ENCODE measurements at places on chromosomes 16 and 17.

GRCh38 chr17:41026715-41027471, at the start of gene KRTAP1-5:
TSS of gene KRTAP1-5 (minus strand) at chr17:41027208. CDS start at chr17:41027155, 53 bp downstream.
- DNase-seq: no peak

DNA sequence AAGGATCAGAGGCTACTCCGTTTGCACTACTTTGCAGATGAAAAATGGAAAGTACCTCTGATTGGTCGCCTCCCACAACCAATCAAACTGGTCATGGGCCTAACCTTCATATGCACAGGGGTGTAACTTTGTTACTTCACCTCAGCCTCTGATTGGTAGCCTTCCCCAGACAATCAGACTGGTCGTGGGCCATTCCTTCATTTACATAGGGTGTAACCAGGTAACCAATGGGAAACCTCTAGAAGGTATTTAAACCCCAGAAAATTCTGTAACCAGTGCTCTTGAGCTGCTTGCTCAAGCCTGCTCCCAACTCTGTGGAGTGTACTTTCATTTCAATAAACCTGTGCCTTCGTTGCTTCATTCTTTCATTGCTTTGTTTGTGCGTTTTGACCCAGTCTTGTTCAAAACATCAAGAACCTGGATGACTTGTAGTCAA, 39.2 kb upstream of the USP22 start:
- no peak for DNase-seq

- no peak for DNase-seq
Observed at GRCh38 chr16:11649276-11649675, 19.0 kb upstream of the SNN start.

- DNase-seq: no peak
Observed at GRCh38 chr17:40309031-40309948, at the start of gene RARA. TSS of gene RARA (plus strand) at chr17:40309180. CDS start at chr17:40331219, 22,039 bp downstream.

GRCh38 chr17:33335491-33336173, 42.5 kb upstream of the ASIC2 start:
- no peak for DNase-seq

DNA sequence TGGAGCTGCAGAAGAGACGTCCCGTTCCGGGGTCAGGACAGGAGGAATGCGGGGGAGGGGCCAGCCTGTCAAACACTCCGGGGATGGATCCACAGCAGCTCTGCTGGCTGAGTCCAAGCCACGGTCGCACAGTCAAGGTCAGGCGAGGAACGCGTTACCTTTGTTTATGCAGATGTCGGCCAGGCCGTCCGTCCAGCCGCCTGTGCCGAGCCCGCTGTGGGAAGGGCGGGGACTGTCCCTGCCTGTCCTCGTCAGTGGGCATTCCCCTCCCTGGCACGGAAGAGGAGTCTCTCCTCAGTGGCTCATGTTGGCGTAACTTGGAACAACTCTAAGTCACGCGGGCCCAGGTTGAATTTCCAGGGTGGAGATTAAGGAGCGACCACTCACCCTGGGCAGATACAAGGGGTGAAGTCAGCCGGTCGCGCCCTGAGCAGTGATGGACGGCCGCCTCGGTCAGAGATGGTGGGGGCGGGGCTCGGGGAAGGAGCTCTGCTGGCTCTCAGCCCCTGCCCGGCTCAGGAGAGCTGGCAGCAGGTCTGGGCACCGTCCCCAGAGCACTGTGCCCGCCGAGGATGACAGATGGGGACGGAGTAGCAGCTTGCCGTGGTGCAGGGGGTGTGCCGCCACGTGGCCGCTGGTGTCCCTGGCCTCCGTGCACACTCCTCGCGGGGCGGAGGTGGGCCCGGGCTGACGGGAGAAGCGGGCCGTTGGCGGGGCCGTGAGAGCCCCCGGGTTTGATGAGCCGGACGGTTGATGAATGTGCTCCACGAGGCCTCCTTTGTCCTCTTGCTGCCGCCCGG, 7.3 kb downstream of the CACNA1H start:
- no peak for DNase-seq

- no peak for DNase-seq
Observed at GRCh38 chr17:33811004-33811760, 443.9 kb upstream of the CCL2 start.

- no peak for DNase-seq
Observed at GRCh38 chr17:6894206-6894528, 62.6 kb upstream of the TEKT1 start.

- DNase-seq: no peak
Observed at GRCh38 chr17:78290721-78291120, 59.3 kb downstream of the TMEM235 start.

DNA sequence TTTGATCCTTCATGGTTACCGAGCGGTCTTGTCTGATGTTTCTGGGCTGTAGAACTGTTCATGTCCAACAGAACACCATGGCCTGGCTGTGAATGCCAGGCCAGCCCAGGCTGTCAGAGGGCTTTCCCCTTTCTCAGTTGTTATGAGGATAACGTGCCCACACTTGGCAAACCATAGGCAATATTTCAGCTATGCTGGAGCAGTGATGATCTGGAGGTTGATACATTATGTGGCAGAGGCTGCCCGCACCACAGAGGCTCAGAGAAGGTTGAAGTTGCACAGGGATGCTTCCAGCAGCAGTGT, 92.9 kb downstream of the C16orf78 start:
- DNase-seq: no peak

DNA sequence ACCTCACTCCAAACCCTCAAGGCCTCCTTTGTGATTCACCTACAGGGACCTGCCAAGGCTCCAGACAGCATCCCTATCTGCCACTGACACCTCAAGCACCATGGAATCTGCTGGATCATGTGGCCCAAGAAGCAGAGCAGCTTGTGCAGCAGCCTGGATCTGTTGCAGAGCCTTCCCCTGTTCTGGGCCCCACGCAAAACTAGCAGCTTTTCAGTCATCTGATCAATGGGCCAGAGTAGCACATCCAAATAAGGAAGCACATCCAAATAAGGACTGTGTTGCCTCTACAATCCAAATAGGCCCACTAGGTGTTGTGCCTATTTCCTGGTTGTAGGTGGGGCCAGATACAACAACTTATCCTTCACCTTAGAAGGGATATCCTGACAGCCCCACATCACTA, 97.1 kb upstream of the GNAO1 start:
- DNase-seq: no peak

GRCh38 chr17:50292465-50292864, 18.2 kb downstream of the TMEM92 start:
- DNase-seq: no peak

DNA sequence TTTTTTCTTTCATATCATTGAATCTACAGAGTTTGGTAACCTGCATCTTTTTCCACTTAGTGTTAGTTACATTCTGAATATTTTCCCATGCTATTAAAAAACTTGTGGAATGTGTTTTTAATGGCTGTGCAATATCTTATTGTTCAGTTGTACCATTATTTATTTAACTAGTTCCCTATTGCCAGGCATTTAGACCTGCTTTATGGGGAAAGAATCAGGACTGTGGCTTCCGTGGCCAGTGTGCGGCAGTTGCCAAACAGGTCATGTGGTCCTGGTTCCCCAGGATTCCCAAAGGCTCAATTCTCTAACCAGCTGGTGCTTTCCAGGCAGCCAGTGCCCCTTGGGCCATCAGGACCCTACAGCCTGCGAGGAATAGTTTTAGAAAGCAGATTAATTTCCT, 30.8 kb downstream of the NDEL1 start:
- no peak for DNase-seq
